Calu3 (cell line): ENCODE measurements at places on chromosomes 7 and 10. TPM values are rescaled to one million over a fixed set of nuclear protein-coding genes. Genes with fewer than 3 reads are reported as not detected.

Gene HYAL4
- total RNA-seq: not detected in 2 replicates

Gene RELN
- total RNA-seq: 0.31 and 0.44 TPM in 2 replicates

Gene WNT8B
- total RNA-seq: 0.17 TPM in 1 of 2 replicates, not detected in the other

Gene FKBP6
- not detected in 2 replicates for total RNA-seq

Gene CTAGE8
- 3.9 and 4.3 TPM in 2 replicates for total RNA-seq

Gene LRRC18
- not detected in 2 replicates for total RNA-seq

Gene TFR2
- total RNA-seq: 0.90 and 1.5 TPM in 2 replicates

Gene CDC14C
- total RNA-seq: 0.24 TPM in 1 of 2 replicates, not detected in the other

Gene UCN3
- not detected in 2 replicates for total RNA-seq

Gene C10orf62
- 1.5 and 1.7 TPM in 2 replicates for total RNA-seq
